Skeletal muscle cell (primary cell): ENCODE measurements at places on chromosomes 1 and 21.

GRCh38 chr1:170666541-170667254, 2.8 kb downstream of the PRRX1 start:
- no peak for DNase-seq

GRCh38 chr1:118136187-118136941, 48.7 kb downstream of the SPAG17 start:
- DNase-seq = peak; percentile 83

DNA sequence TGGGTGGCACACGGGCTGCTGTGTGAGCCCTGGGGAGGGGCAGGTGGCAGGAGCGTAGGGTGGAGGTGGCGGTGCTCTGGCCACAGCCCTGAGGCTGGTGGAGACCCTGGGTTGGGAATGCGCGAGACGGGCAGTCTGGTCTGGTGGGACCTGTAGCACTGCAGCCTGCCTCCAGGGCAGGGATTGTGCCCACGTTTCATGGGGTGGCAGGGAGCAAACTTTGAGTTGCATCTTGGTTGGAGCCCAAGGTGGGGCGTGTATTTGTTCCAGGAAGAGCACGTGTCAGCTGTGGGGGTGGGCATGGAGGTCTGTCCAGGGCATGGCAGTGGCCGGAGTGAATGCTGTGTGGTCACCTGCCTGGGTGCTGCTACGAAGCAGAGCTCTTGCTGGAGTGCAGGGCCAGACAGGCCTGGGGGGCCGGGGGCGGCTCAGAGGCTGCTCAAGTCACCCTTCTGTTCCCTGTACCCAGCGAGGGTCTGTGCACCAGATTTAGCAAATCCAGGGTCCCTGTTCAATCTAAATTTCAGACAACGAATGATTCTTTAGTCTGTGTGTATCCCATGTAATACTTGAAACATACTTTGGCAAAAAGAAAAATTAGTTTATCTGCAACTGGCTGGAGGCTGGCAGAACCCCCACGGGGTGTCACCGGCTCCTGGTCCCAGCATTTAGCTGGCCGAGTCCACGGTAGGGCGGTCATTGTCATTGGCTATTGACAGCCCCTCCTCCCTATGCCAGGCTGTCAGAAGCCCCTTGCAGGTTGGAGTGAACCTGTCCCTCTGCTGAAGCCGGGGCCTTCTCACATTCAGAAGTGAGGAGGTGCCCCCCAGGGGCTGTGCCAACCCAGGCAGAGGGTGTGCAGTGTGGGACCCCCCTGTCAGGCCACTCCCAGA, 27.3 kb downstream of the KRTAP10-1 start:
- no peak for DNase-seq

DNA sequence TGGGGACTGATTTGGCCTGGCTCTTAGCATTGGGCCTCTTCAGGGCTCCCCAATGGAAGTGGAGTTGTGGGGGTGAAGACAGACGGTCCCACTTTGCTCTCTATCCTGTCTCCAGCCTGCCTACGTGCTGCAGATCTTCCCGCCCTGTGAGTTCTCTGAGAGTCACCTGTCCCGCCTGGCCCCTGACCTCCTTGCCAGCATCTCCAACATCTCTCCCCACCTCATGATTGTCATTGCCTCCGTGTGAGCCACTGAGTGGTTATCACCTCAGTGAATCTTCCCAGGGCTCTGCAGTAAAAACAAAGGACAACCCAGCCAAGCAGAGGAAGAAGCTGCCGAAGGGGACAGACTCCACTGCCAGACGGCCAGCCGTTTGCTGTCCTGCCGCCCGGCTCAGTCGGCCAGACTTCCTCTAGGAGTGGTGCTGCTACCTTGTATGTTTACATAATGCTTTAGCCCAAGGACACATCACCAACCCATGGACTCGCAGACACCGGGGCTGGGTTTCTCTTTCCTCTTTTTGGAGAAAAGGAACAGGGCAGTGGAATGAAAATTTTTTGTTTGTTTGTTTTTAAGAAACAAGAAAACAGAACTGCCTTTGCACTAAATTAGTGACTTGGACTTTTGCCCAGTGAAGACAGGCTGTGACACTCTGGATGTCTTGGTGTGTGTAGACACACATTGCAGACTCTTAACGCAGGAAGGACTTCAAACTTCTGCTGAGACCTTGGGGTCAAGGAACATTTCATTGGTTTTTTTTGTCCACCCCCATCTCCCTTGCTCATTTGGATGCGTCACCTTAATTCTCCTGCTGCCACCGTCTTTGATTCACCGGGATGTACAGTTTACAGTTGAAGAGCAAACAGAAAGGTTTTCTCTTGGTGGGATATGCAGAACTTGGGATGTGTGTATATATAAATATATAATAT, 36.5 kb downstream of the ZBTB17 start:
- no peak for DNase-seq

DNA sequence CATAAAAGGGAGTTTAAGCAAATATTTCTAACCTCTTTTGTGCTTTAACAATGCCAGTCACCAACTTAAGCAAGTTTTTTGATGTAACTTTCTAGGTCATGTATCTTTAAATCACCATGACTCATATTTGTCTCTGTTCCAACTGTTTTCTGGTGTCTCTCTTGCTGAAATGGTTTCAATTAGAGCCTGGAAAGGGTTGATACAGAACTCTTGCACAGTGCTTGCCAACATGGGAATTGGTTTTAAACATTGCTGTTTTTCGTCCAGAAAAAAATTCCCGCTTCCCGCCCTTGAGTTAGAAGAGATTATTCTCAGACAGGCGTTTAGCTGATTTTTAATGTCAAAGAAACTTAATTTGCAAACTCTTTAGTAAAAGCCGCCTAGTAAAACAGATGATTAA, 46.4 kb upstream of the SLC22A15 start:
- peak; percentile 62 for DNase-seq

GRCh38 chr1:214362188-214362882, 81.4 kb downstream of the SMYD2 start:
- no peak for DNase-seq

GRCh38 chr1:33435096-33435820, 4.4 kb upstream of the PHC2 start:
- DNase-seq = peak; percentile 88

DNA sequence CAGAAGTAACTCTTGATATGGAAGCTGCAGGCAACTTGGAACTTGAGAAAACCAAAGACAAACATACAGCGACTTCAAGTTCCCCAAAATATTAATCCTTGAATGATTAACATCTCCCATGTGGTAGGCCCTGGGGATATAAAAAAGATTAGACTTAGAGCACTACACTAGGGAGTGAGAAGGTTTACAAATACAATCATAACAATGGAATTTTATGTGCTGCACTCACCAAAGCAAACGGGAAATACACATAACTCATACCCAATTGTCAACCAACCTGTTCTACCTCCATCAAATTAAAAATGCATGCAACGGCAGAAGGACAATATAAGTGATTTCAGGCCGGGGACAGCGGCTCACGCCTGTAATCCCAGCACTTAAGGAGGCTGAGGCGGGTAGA, 3.7 kb downstream of the SMYD3 start:
- DNase-seq = no peak

- DNase-seq = no peak
Measured at GRCh38 chr1:217585577-217585976, 45.3 kb downstream of the GPATCH2 start.

- no peak for DNase-seq
Measured at GRCh38 chr1:85655315-85655714, 52.9 kb downstream of the ZNHIT6 start.

DNA sequence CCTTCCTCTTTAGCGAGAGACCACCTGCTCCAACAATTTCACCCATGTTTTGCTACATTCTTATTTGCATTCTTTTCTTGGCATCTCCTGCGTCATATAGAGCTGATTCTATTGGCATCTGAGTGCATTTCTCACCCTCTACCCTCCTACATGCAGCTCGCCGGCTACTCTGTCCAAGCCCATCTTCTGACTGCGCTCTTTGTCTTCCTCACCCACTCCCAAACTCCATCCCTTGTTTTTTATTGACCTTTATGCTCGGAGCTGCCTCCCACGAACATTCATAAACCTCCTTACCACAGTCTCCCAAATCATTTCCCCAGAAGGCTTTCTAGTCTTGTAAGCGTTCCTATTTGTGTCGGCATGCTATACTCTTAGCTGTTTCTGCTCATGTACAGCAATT, 33.6 kb upstream of the FMN2 start:
- DNase-seq = no peak

- DNase-seq = peak; percentile 44
Measured at GRCh38 chr1:81142099-81142826, 658.5 kb upstream of the ADGRL2 start.

DNA sequence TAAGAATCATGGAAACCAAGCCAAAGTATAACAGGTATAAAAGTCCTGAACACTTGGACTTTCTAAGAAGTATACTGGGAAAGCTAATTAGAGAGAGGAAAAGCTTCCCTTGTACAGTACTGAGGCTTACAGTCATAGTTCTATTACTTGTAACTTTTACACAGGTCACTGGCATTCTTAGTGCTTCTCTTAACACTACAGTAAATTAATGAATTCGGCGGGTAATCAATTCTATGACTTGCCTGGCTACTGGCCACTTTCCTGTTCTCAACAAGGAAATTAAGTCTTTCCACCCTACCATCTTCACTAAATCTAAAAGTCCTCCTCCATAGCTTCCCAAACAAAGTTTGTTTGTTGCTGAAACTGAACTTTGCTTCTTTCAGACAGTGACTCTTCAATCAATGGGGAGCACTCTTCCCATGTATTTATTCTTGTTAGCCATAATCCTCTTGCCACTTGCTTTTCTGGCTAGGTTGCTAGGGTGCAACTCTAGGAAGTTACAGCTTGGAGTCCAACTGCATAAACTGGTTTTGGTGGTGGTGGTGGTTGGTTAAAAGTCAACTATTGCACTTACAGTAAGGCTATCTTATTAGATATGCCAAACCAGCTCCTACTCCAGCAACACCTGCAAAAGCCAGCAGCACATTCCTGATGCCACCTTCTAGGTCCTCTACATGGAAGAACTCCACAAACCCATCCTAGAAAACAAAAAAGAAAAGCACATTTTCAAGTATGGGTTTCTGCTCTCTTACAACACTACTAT, 2.4 kb downstream of the MCL1 start:
- DNase-seq = no peak

- DNase-seq = no peak
Measured at GRCh38 chr1:248697907-248698306, 4.7 kb downstream of the OR14I1 start.

DNA sequence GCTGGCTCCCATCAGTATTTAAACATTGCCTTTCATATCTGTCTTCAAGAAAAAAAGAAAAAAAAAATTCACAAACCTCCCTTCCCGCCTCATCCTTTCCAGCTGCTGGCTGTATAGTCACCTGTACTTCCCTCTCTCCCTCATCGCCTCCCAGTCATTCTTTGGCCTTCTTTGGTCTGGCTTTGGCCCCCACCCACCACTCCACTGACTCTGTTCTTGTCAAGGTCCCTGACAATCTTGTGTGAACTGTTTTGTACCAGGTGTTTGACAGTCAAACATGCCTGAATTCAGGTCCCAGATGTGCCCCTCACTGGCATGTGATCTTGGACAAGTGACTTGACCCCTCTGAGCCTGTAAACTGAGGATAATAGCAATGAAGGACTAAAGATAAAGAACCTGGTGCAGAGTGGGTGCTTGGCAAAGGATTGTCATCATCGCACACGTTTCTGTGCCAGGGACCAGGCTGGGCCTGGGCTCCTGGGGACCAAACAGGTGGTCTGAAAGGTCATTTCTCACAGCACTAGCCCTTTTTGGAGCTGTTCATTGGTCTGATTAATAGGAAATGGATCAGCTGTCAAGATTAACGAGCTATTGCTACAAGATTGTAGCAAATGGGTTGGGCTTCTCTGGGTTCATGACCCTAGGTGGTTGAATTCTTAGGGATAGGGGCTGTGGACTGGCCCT, 21.5 kb downstream of the PTPRF start:
- no peak for DNase-seq

DNA sequence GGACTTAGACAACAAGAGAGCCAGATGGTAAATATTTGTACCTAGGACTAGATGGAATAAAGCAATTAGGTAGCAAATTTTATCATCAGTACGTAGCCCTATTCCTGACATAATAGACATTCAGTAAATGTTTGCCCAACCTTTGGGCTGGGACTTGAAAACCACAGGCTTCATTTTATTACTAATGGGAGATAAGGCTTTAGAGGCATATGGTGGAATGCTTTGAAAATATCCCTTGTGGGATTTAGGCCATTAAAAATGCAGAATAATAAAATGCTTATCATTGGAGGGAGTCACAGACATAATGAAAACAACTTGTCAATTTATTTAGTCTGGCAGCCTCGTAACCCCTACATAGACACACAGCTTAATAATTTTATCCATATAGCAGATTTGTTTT, 296.1 kb upstream of the SPAG17 start:
- no peak for DNase-seq

- DNase-seq = no peak
Measured at GRCh38 chr1:20086800-20087199, 16.8 kb downstream of the PLA2G5 start.

DNA sequence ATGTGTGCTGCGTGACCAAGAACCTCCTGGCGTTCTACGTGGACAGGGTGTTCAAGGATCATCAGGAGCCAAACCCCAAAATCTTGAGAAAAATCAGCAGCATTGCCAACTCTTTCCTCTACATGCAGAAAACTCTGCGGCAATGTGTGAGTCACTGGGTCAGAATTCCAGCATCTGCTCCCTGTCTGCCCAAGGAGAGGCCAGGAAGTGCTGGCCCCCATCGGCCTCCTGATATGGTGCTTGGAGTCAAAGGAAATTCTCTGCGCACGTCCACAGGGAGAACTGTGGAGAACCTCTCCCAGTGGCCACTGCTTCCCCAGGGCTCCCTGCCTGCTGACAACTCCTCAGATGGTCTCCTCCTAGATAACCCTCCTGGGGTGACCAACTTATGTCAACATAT, 25.6 kb upstream of the IL20 start:
- DNase-seq = no peak

GRCh38 chr1:240086726-240087125, 5.0 kb upstream of the FMN2 start:
- DNase-seq = no peak

GRCh38 chr21:45328198-45329091, 40.8 kb upstream of the POFUT2 start:
- no peak for DNase-seq

DNA sequence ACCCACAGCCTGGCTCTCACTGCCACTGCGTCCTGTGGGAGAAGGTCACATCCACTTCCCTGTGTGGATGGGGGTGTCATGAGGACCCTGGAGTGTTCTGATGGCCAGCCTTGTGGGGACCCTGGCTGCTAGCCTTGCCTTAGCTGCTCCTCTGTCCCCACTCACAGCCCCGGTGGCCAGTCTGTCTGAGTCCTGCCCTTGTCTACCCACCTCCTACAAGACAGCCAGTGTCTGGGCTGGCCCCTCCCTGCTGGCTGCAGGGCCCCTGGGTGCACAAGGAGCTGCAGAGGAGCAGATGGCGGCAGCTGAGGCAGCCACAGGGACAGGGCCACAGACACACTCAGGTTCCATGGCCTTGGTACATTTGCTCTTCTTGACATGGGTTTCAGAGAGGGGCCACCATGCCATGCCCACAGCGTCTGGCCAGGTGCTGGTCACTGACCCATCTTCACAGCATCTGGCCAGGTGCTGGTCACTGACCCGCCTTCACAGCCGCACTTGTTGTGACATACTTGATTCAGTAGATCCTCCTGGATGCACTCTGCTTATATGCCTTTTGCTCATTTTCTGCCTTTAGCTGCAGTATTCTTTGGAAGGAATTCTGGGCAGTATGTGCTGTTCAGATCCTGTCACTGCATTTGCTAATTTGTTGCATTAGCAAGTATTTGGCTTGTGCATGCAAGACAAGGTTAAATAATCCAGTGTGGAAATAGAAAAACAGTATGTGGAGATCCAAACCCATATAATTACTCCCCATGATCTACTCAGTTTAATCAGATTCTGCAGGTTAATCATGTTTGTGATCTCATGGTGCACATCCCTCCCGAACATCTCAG, 157.8 kb downstream of the PCBP3 start:
- no peak for DNase-seq

- peak; percentile 36 for DNase-seq
Measured at GRCh38 chr1:51421964-51422363, 91.6 kb upstream of the TTC39A start.
